ENCODE measurements at places on chromosomes 6 and 20. TPM values are rescaled to one million over a fixed set of nuclear protein-coding genes. Genes with fewer than 3 reads are reported as not detected.
A peak's percentile ranks its signal among the peaks of the same experiment; 100 is the strongest.

GRCh38 chr6:77011929-77012545 is 451.3 kb downstream of the HTR1B start:
- H3K27ac ChIP-seq: no peak overlapping the region
- H3K36me3 ChIP-seq: peaks cover 5% of the 10 kb centered on the region
- no peak for DNase-seq
- peaks cover 11% of the 10 kb centered on the region for H3K4me1 ChIP-seq
- H3K27me3 ChIP-seq: peaks cover 3% of the 10 kb centered on the region

DNA sequence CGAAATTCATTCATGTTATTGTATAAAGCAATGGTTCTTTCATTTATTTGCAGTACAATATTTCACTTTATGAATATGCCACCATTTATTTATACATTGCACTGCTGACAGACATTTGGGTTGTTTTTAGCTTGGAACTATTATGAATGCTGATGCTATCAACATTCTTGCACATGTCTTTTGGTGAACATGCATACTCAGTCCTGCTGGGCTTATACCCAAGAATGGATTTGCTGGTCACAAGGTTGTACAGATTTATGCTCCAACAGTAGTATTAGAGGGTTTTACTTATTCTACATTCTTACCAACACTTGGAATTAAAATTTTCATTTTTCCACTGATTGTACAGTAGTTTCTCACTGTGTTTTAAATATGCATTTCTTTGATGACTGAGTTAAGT is 126.2 kb downstream of the PTPRK start:
- H3K27me3 ChIP-seq: no peaks in the 10 kb centered on the region
- no peak overlapping the region for H3K4me3 ChIP-seq
- H3K36me3 ChIP-seq: peaks cover 18% of the 10 kb centered on the region
- H3K27ac ChIP-seq: no peak overlapping the region

- peaks cover 11% of the 10 kb centered on the region for H3K36me3 ChIP-seq
- peaks cover 21% of the 10 kb centered on the region for H3K4me1 ChIP-seq
- no peaks in the 10 kb centered on the region for H3K27me3 ChIP-seq
- H3K27ac ChIP-seq: no peak overlapping the region
- DNase-seq: no peak
Measured at GRCh38 chr6:138101946-138102731, 5.1 kb downstream of the PERP start.

- no peak overlapping the region for H3K27ac ChIP-seq
- no peaks in the 10 kb centered on the region for H3K36me3 ChIP-seq
- H3K27me3 ChIP-seq: peaks cover 30% of the 10 kb centered on the region
Measured at GRCh38 chr20:45985573-45985972, 13.6 kb upstream of the ZNF335 start.

GRCh38 chr6:133248241-133249001 is 7.3 kb downstream of the EYA4 start:
- no peaks in the 10 kb centered on the region for H3K4me1 ChIP-seq
- DNase-seq: no peak
- no peak overlapping the region for H3K27ac ChIP-seq
- no peak overlapping the region for H3K4me3 ChIP-seq
- no peaks in the 10 kb centered on the region for H3K36me3 ChIP-seq

GRCh38 chr6:92752114-92752513 is 667.2 kb downstream of the EPHA7 start:
- no peaks in the 10 kb centered on the region for H3K27me3 ChIP-seq
- DNase-seq: no peak
- peaks cover 2% of the 10 kb centered on the region for H3K4me1 ChIP-seq
- no peak overlapping the region for H3K27ac ChIP-seq

- H3K27ac ChIP-seq: no peak overlapping the region
- no peak for DNase-seq
- H3K36me3 ChIP-seq: no peaks in the 10 kb centered on the region
Measured at GRCh38 chr6:84809455-84809854, 45.1 kb upstream of the TBX18 start.

- peak overlapping the region; percentile 86 for H3K27ac ChIP-seq
- H3K4me3 ChIP-seq: no peak overlapping the region
- no peak for DNase-seq
- H3K4me1 ChIP-seq: peaks cover 76% of the 10 kb centered on the region
- H3K36me3 ChIP-seq: no peaks in the 10 kb centered on the region
Measured at GRCh38 chr6:37990762-37991525, 171.4 kb downstream of the ZFAND3 start.

- H3K27ac ChIP-seq: peak overlapping the region; percentile 11
- H3K4me3 ChIP-seq: no peak overlapping the region
- H3K27me3 ChIP-seq: no peaks in the 10 kb centered on the region
- H3K4me1 ChIP-seq: peaks cover 36% of the 10 kb centered on the region
- no peak for DNase-seq
Measured at GRCh38 chr6:56521976-56522375, 120.7 kb downstream of the DST start.

The GPR6 gene
- not detected for total RNA-seq

The ZHX3 gene
- total RNA-seq: 43.1 TPM

The MAVS gene
- 47.0 TPM for total RNA-seq

All from osteocyte (in vitro differentiated cells).